ENCODE measurements at places on chromosomes 4 and X.

DNA sequence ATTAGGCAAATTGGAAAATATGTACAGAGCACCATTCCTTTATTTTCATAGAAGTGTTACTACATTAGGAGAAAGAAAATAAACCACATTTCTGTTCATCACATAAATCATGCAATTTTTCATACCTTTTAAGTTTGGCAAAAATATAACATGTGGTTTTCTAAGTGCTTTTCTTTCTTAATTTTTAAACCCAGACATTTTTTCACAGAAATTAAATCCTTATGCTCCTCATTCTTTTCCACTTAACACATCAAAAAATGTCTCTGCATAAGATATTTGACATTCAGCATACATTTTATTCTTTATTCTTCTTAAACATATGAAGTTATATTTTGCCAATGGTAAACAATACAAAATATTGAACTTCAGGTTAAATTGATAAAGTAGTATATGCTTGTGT lies 826.6 kb upstream of the SLIT2 start:
- no peak for DNase-seq

DNA sequence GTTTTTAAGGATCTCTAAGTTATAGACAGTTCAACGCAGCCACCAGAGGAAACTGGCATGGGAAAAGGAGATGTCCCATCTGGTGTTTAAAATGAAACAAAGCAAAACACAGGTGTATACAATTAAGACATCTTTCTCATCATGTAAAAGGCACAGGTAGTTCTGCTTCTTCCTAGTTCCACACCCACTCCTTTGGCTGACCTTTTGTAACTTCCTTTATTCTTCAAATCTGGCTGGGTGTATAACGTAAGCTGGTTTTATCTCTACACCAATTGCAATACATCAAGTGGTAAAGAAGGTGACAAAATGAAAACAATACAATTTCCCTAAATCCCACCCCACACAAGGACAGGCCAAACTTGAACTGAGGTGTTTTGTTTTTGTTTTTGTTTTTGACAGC lies 27.3 kb upstream of the FBXW7 start:
- no peak for DNase-seq

DNA sequence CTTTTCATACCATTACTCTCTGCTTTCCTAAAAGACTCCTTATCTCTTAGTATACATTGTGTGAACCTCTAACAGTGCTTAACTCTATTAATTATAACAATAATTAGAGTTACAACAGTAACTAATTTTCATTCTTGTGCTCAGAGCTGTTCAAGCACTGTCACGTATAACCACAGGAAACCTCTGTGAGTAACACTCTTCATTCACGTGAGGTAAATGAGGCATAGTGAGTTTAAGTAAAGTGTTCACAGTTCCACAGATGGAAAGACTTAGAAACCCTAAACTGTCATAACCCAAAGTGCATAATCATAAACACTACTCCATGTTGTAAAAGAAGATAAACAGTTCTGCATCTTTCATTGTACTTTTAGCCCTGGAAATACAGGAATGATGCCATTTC lies 222.4 kb downstream of the CCSER1 start:
- no peak for DNase-seq

DNA sequence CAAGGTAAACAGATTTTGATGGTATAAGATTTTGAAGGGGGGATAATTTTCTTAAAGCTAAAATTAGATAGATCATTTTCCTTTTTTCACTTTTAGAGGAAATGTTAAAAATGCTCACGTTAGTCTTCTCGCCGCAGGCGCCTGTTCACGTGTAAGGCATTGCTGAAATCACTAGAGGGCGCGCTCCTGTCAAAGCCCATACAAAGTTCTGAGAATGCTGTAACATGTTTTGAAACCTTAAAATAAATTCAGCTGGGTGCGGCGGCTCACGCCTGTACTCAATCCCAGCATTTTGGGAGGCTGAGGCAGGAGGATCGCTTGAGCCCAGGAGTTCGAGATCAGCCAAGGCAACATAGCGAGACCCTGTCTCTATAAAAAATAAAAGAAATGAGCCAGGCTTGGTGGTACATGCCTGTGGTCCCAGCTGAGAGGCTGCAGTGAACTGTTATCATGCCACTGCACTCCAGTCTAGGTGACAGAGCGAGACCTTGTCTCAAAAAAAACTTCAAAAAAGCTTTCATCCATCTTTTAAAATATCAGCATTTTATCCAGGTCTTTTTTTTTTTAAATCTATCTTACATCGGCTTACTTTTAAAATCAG lies 138.0 kb downstream of the RBMX2 start:
- DNase-seq, result peak; percentile 8

DNA sequence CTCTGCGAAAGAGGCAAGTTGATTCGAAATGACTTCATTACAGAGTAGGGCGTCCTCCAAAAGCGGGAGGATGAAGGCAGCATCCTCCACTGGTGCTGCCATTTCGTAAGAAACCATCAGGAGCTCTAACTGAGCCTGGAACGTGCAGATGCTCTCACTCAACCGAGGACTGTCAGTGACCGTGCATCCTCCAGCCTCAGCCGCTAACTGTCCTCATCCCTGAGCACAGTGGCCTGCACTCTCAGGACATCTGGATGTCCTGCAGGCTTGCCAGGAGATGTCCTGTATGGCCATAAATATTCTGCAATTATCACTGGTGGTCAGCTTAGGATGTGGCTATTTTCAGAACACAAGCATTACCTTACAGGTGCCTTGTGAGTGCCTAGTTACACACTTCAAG lies 107.1 kb upstream of the ADRA2C start:
- no peak for DNase-seq

DNA sequence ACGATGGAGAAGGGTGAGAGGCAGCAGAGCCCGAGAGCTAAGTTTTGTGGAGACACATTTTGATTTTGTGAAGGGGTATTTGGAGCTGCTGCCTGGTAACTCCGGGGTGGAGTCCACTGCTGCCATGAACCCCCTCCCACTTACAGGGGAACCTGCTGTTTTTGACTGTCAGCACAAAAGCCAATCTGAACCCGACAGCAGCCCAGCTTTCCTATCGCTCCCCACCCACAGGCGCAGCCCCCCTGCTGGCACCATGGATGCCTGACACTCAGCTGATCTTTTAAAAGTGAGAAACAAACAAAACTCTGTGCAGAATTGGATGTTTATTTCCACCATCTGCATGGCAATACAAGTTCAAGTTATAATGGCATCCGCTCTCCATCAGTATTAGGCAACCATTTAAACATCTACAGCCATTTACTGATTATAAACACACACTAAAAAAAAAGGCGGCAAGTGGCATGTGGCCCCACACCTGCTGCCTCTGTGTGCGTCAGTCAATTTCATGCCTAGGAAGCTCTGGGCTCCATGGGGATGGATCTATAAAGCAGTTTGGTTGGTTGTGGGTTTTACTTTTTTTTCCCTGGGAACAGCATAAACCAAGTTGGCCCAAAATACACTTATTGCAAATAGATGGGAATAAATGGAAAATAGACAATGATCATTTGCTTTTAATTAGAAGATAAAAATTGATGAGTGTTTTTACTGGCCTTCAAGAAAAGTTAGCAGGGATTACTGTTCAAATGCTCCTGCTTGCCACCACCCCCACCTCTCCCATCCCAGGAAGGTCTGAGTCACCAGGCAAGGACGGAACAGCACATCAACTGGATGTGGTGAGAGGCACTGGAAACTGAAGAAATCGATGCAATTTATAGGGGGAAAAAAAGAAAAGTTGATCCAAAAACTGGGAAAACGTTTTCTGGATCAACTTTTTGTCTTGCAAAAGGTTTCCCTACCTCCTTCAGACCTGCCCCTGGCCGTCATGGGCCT lies 46.0 kb downstream of the SEPSECS start:
- DNase-seq, result no peak

DNA sequence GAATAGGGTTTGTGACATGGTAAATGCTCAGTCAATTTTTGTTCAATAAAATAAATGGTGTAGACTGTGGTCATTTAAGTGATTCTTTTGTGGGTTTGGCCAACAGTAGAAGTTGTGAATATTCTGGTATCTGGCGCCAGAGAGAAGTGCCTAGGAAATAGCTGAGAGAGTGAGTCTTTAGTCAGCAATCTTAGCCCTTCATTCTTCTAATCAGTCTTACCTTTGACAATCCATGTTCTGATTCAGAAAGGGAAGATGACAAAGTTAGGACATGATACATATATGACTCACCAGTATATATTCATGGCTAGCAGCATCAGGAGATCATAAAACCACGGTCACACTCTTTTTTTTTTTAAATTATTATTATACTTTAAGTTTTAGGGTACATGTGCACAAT lies 141.8 kb upstream of the PCDH18 start:
- DNase-seq, result no peak

DNA sequence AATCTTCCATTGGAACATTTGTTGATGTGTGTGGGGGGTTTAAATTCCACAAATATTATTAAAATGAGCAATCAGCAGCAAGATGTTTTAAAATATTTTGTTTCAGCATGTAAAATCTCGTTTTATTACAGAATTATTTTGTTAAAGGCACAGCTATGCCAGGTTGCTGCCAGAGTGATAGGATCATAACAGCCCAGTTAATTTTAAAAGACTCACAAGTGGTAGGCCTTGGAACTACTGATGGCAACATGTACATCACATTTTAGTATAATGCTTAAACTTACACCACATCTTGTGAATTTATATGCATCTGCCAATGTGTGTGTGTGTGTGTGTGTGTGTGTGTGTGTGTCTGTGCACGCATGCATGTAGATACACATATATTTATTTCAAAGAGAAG lies 97.8 kb upstream of the SPRY1 start:
- no peak for DNase-seq
